AG04449 (cell line): ENCODE measurements at places on chromosomes 2 and 18.

- no peak for DNase-seq
These were observed 141.1 kb downstream of the NCOA1 start for GRCh38 chr2:24632172-24632571.

DNA sequence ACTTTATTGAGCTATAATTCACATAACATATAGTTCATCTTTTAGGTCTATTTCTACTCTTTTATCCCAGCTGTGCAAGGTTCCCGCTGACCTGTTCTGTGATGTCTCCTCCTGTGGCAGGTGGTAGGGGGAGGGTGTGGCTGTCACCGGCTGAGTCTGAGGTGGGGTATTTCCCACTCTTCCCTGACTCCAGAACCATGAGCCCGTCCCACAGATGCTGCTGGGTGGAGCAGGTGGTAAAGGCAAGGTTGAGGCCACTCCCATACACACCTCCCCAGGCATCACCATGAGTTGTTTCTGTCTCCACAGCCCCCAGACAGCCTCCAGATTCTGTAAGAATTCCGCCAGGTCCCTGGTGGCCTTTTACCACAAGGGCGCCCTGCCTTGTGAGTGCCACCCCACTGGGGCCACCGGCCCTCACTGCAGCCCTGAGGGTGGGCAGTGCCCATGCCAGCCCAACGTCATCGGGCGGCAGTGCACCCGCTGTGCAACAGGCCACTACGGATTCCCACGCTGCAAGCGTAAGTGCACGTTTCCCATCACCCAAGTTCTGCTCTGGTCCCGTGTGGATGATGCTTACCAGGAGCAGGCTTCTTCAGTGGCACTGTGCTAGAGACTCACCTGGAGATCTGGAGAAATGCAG lies 156.9 kb downstream of the LAMA3 start:
- no peak for DNase-seq

DNA sequence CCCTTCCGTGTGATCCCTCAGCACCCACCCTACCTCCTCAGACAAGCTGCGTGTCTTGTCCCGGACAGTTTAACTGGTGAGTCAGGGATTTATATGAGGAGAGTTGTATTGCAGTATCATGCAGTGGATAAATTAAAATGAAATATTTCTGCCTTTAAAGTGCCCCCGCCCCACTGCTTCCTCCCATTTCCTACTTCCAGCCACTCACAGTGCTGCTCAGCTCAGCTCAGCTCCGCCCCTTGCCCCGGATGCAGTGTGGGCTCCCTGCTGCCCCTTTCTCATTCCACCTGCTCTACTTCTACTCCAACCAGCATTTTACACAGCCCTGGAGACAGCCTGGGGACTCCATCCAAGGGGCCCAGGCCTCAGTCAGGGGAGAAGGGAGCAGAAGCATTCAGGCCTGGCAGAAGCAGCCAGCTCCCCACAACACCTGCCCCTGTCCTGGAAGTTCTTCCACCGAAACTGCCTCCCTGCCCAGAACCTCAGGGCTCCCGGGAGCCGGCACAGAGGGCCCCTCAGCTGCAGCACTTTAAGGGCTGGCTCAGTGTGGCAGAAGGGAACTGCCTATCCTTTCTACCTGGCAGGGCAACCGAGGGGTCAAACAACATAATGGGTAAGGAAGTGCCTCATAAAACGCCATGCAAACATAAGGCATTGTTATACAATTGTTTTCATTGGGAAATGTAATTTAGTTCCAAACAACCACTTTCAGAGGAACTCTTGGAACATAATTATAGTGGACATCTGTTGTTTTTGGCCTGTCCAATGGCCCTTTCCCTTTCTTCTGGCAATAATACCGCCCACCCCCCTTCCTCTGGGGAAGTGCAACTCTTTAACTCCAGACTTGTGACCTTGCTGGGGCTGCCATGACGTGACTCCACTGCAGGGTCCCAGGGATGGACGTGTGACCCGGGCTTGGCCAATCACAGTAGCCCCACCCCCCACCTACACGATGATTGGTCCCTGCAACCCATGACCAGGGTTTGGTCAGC lies 102.3 kb downstream of the LIPG start:
- DNase-seq = no peak

- no peak for DNase-seq
These were observed 20.1 kb downstream of the INPP5D start for GRCh38 chr2:233079953-233080835.

DNA sequence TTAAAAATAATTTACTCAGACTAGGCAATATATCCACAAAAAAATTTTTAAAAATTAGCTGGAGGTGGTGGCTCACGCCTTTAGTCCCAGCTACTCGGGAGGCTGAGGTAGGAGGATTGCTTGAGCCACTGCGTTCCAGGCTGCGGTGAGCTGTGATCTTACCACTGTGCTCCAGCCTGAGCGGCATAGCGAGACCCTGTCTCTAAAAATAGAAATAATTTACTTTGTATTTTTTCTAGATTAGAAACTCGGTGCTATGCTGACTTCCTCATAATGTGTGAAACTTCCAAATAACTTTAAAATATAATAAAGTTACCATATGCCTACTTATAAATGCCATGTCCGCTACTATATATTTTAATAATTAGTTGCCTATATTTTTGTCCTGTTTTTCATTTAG lies 6.7 kb downstream of the PPIG start:
- DNase-seq = no peak

DNA sequence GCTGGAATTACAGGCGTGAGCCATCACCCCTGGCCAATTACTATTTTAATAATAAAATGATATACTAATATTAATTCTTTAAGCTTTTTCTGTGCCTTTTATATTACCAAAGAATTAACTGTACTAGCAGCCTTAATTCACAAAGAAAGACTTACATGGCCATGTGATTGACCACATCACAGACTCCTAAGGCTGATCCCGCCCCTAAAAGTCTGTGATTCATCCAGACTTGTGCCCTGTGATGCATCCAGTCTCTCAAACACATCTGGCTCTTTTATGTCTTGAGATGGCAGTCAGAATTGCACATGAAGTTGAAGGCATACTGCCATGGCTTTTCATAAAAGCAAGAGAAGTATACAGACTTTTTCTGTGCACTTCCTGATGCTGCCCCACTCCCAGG lies 91.7 kb downstream of the DTNA start:
- DNase-seq = no peak

- DNase-seq = no peak
These were observed 479.7 kb downstream of the SPAG16 start for GRCh38 chr2:213763963-213764362.

DNA sequence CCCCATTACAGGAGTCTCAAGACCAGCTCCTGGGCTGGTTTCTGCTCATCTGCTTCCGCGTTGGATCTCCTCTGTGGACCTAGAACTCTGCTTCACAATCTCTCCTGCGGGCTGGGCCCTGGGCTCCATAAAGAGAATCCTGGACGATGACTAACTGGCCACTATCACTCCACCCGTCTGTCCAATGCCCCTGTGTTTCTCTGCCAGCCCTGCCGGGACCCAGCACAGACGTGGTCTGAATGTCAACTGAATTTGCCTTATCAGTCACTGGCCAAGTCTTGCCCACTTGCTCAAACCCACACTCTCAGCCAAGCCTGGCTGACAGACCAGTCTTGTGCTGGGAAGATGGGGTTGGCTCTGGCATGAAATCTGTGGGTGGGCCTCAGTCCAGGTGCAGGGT lies 17.4 kb downstream of the KIF3C start:
- DNase-seq = no peak

GRCh38 chr2:197543206-197543605 lies 27.3 kb downstream of the MOB4 start:
- no peak for DNase-seq

- no peak for DNase-seq
These were observed 100.4 kb downstream of the CCDC141 start for GRCh38 chr2:178949584-178949983.

- DNase-seq = no peak
These were observed 31.3 kb upstream of the TMEM131 start for GRCh38 chr2:98026927-98027522.

DNA sequence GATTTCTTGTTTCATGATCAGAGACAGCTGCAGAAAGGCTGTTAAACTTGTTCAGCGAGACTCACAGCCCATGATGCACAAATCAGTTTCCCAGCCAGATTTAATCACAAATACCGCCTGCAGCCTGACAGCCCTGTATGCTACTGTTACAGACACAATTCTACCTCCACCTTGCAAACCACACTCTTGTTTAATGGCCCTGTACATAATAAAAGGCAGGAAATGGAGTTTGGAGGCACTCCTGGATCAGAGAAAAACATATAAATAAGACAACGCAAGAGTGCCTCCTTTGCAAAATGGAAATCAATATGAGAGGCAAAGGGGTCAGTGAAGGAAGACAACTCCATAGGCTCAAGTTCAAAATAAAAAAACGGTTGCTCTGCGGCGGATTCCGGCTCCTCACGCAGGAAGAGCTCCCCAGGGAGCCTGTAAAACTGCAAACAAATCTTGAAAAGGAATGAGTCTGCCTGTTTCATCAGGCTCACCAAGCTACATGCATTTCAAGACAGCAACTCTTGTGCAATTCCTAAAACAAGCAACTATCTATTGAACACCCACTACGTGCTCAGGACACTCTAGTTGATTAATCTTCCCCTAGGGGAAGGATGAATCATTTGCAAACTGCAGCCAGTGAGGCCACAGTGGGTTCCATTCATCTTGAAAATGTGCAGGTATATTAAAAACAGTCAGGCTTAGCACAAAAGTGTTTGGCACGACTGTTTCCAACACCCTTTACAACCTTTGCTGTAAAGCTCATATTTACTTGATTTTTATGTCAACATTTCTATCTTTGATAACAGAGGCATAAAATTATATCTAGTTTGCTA lies 37.5 kb downstream of the TBC1D8 start:
- peak; percentile 44 for DNase-seq

- DNase-seq = no peak
These were observed 69.8 kb downstream of the CIB4 start for GRCh38 chr2:26571316-26571715.

DNA sequence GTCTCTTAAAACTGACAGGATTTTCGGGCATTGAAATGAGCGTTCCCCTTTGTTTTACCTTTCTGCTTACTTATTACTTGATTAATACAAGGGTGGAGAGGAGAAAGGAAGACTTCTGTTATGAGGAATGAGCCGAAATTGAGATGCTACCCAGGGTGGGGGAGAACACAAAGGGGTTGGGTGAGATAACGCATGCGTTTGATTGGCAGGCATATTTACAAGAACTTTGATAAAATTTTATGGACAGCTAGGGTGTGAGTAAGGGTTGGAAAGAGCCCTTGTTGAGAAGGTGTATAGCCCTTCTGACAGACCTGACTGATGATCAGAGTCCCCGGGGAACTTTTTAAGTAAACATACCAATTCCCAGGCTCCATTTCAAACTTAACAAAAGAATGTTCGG lies 1.8 kb downstream of the RNF138 start:
- no peak for DNase-seq

DNA sequence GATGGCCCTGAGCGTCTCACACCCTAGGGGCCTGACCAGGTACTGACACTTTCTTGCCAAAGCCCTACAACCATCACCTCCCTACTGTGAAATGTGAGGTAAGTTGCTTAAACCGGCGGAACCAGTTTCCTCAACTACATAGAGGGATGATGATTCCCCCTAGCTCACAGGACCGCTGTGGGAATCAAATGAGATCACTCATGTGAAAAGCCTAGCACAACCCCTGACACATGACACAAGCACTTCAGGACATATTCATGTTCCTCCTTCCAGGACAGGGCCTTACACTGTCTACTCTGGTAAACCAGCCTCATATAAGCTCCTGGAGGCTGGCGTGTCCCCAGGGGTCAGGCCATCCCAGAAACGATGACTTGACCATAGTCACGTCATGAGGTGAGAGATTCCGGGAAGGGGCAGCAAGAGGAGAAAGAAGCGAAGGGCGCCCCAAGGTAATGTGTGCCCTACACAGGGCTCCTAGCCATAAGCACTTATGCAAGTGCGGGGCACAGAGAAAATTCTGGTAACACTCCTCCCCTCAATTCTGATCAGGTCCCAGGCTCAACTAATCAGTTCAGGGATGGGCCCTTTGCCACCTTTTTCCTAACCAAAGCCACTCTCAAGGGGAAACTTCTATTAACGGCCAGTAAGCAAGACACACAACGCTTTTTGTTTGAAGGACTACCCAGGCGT lies 49.5 kb downstream of the C2orf42 start:
- no peak for DNase-seq

- DNase-seq = no peak
These were observed 888.8 kb downstream of the CNTNAP5 start for GRCh38 chr2:124913868-124914267.

- DNase-seq = no peak
These were observed 22.2 kb upstream of the SDC1 start for GRCh38 chr2:20247084-20247483.

GRCh38 chr2:218746960-218747359 lies 35.0 kb upstream of the CYP27A1 start:
- no peak for DNase-seq

DNA sequence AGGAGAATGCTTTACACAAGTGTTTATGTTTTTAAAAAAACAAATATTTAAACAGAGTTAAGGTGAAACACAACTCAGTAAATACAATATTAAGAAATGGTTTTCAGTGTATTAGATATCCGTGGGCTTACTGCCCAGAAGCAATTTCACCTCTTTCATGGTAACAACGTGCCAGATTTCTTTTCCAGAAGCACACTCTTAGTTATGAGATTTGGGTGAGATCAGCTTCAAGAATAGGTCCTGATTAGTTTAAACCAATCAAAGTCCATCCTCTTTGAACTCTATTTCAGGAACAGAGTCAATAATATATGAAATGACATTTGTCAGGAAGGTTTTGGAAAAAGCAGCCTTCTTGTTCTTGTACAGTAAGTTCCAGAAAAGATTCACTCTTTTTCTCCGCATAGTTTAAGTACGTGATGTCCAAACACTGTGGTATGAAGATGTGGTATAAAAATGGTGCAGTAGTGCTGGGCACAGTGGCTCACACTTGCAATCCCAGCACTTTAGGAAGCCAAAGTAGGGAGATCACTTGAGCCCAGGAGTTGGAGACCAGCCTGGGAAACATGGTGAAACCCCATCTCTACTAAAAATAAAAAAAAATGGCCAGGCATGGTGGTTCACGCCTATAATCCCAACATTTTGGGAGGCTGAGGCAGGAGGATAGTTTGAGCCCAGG lies 14.7 kb downstream of the USP34 start:
- no peak for DNase-seq

GRCh38 chr18:10928011-10928771 lies 221.2 kb downstream of the PIEZO2 start:
- no peak for DNase-seq
